ENCODE measurements at places on chromosomes 4 and X.

GRCh38 chrX:110699109-110699508 is 96.5 kb downstream of the CHRDL1 start:
- DNase-seq, result no peak

- no peak for DNase-seq
Observed at GRCh38 chr4:130545596-130545995, 1449.6 kb downstream of the C4orf33 start.

GRCh38 chrX:68307769-68308168 is 125.5 kb downstream of the OPHN1 start:
- DNase-seq, result no peak

GRCh38 chr4:155930330-155930729 is 23.3 kb downstream of the CTSO start:
- DNase-seq, result no peak

Data from CD4-positive, alpha-beta memory T cell (primary cell).